SJCRH30 (cell line): ENCODE measurements at places on chromosomes 7 and 10. TPM values are rescaled to one million over a fixed set of nuclear protein-coding genes. Genes with fewer than 3 reads are reported as not detected.

- H3K27ac ChIP-seq = no peak overlapping the region
- no peaks in the 10 kb centered on the region for H3K27me3 ChIP-seq
- H3K4me1 ChIP-seq = peaks cover 24% of the 10 kb centered on the region
- H3K36me3 ChIP-seq = no peaks in the 10 kb centered on the region
- no peak overlapping the region for H3K4me3 ChIP-seq
- peak; percentile 13 for DNase-seq
Observed at GRCh38 chr7:117385363-117386109, 41.8 kb downstream of the ASZ1 start.

- peaks cover 23% of the 10 kb centered on the region for H3K4me1 ChIP-seq
- peak overlapping the region; percentile 28; the same call in 1 of the 2 replicates for H3K27ac ChIP-seq
- DNase-seq = no peak
- no peaks in the 10 kb centered on the region for H3K36me3 ChIP-seq
- H3K27me3 ChIP-seq = no peaks in the 10 kb centered on the region
- no peak overlapping the region for H3K4me3 ChIP-seq
Observed at GRCh38 chr7:25803117-25803887, 348.7 kb upstream of the NFE2L3 start.

DNA sequence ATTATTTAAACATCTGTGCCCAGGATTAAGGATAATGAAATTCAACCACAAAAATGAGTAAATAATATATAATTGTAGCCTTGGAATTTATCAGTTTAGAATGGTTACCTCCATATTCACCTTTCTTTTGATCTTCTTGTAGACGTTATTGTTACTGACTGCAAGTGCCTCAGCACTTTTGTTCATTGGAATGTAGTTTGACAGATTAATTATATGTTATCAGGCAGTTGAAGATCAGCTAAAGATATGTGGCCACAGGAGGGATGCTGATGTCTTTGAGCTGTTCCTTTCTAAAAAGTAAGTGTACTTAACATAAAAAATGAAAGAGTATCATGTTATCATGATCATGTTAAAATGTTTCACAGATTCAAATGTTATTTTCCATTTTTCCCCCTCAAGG lies 5.6 kb downstream of the LRRC72 start:
- H3K36me3 ChIP-seq = no peaks in the 10 kb centered on the region
- H3K4me1 ChIP-seq = peaks cover 14% of the 10 kb centered on the region
- H3K27ac ChIP-seq = no peak overlapping the region
- no peak overlapping the region for H3K4me3 ChIP-seq
- H3K27me3 ChIP-seq = no peaks in the 10 kb centered on the region

- H3K27ac ChIP-seq = no peak overlapping the region
- H3K27me3 ChIP-seq = no peaks in the 10 kb centered on the region
- no peaks in the 10 kb centered on the region for H3K36me3 ChIP-seq
- DNase-seq = no peak
- no peaks in the 10 kb centered on the region for H3K4me1 ChIP-seq
Observed at GRCh38 chr10:105834261-105835059, 1193.4 kb downstream of the SORCS3 start.

- peak; percentile 56 for DNase-seq
- H3K27ac ChIP-seq = no peak overlapping the region
- no peaks in the 10 kb centered on the region for H3K27me3 ChIP-seq
Observed at GRCh38 chr10:35300063-35300699, 36.1 kb upstream of the CCNY start.

- no peak overlapping the region for H3K4me3 ChIP-seq
- no peaks in the 10 kb centered on the region for H3K36me3 ChIP-seq
Observed at GRCh38 chr10:95517536-95518454, 43.4 kb downstream of the SORBS1 start.

DNA sequence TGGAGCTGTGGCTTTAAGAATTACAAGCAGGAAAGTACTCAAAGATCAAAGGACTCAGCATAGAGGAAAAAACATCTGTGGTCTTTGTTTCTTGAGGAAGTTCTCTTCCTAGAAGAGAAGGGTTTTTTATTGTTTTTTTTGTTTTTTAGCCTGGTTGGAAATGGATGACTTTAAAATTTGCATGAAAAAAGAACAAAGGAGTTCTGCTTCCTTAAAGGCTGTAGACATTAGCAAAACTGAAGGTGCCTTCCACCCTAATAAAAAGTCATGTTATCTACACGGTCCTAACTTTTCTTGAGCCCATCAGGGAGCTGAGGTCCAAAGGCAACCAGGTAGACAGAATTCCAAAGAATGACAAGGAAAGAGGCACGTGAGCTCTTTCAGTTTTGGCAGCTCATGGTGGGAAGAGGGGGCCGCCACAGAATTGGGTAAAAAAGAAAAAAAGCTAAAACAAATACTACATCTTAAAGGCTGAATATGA lies 356.6 kb downstream of the SH2D4B start:
- no peaks in the 10 kb centered on the region for H3K4me1 ChIP-seq
- DNase-seq = no peak
- H3K36me3 ChIP-seq = no peaks in the 10 kb centered on the region
- no peak overlapping the region for H3K27ac ChIP-seq
- no peak overlapping the region for H3K4me3 ChIP-seq

The ADRA2A gene
- 0.79 and 1.4 TPM in 2 replicates for total RNA-seq

The ZNF736 gene
- total RNA-seq = 19.2 and 25.0 TPM in 2 replicates

The SYNPO2L gene
- total RNA-seq = 1.8 and 2.1 TPM in 2 replicates

The EBF3 gene
- total RNA-seq = 13.1 and 13.2 TPM in 2 replicates

The PLAU gene
- 58.5 and 64.8 TPM in 2 replicates for total RNA-seq
